ENCODE measurements at places on chromosomes 11 and 22. TPM values are rescaled to one million over a fixed set of nuclear protein-coding genes. Genes with fewer than 3 reads are reported as not detected.

- DNase-seq: no peak
- H3K4me3 ChIP-seq: no peak overlapping the region
- H3K27ac ChIP-seq: no peak overlapping the region
- H3K4me1 ChIP-seq: no peaks in the 10 kb centered on the region
- no peaks in the 10 kb centered on the region for H3K27me3 ChIP-seq
- no peaks in the 10 kb centered on the region for H3K36me3 ChIP-seq
These were observed 49.8 kb downstream of the SVIP start for GRCh38 chr11:22779850-22780249.

DNA sequence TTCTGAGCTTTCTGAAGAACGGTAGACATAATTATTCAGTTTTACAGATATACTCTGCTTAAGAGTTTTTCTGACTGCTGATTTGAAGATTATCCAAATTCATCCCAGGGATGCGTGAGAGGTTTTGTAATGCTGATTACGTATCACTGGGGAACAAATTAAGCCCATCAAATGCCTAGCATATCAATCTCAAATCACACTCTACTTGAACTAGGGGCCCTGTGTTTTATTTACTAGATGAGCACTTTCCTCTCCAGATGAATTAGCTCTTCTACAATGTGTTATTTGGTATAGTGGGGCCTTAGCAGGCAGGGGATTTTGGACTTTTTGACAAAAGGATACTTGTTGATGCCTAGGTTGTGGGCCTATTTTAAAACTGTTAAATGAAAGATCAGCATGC lies 177.9 kb downstream of the JRKL start:
- no peak overlapping the region for H3K27ac ChIP-seq
- DNase-seq: no peak
- no peak overlapping the region for H3K4me3 ChIP-seq
- no peaks in the 10 kb centered on the region for H3K36me3 ChIP-seq

- H3K36me3 ChIP-seq: no peaks in the 10 kb centered on the region
- H3K4me1 ChIP-seq: peaks cover 13% of the 10 kb centered on the region
- H3K27ac ChIP-seq: peak overlapping the region; percentile 100
- H3K27me3 ChIP-seq: no peaks in the 10 kb centered on the region
- peak; percentile 36 for DNase-seq
These were observed 57.4 kb downstream of the IGLL1 start for GRCh38 chr22:23522623-23523251.

- peaks cover 6% of the 10 kb centered on the region for H3K4me1 ChIP-seq
- H3K4me3 ChIP-seq: no peak overlapping the region
- H3K27me3 ChIP-seq: no peaks in the 10 kb centered on the region
- peaks cover 3% of the 10 kb centered on the region for H3K36me3 ChIP-seq
These were observed 49.4 kb downstream of the RSF1 start for GRCh38 chr11:77771135-77771534.

DNA sequence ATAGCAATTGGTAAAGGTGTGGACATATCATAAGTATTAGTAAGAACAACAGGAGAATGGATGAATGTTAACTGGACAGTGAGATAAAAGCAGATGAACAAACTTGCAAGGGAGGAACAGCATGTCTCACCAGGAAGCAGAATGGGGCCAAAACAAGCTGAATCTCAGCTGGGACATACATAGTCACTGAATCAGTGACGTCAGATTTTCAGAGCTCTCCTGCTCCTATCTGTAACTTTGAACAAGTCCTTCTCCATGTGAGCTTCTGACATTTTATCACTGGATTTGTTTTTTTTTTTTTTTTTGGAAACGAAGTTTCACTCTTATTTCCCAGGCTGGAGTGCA lies 118.7 kb downstream of the BBOX1 start:
- no peak overlapping the region for H3K4me3 ChIP-seq
- H3K4me1 ChIP-seq: 0 out of 2 replicates have a peak, but pooled peaks cover 3% of the 10 kb centered on the region
- DNase-seq: no peak

Gene FIBIN
- total RNA-seq: 0.36 TPM

DNA sequence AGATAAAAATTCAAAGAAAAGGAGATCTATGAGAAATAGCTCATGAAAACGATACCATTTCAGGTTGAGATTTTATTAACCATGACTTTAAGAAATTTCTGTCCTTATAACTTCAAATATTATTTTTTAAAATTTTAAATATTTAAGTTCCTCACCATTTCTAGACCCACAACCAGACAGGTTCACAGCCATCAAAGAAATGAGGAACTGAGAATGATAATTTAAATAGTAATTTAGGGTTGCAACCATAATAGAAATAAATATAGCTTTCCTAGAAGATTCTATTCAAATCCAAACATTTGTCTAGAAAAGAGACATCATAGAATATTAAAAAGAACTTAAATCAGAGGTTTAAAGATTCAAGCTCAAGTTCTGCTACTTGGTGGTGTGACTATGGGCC lies 5.9 kb upstream of the VWA5A start:
- no peak overlapping the region for H3K4me3 ChIP-seq
- H3K27me3 ChIP-seq: no peaks in the 10 kb centered on the region
- DNase-seq: no peak
- H3K36me3 ChIP-seq: no peaks in the 10 kb centered on the region
- no peaks in the 10 kb centered on the region for H3K4me1 ChIP-seq

Gene TCIRG1
- total RNA-seq: 2.7 TPM

- H3K4me3 ChIP-seq: no peak overlapping the region
- H3K27me3 ChIP-seq: no peaks in the 10 kb centered on the region
- peaks cover 13% of the 10 kb centered on the region for H3K36me3 ChIP-seq
- peaks cover 6% of the 10 kb centered on the region for H3K4me1 ChIP-seq
- peak; percentile 68 for DNase-seq
- no peak overlapping the region for H3K27ac ChIP-seq
These were observed 2.0 kb upstream of the UBXN1 start for GRCh38 chr11:62680825-62681240.

DNA sequence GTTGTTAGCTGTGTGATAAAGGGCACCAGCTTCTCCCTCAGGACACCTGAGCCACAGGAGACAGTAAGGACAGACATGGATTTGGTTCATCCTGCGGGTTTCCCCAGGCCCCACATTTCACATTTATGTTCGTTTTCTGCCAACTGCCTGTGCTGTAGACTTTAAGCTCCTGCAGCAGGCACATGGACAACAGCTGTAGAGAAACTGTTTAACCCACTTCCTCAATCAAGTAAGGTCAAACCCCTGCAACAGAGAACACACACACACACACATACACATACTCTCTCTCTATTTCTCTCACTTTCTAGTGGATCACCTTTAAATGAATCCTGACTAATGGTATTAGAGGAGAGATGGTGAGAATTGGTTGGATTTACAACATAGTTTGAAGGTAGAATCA lies 90.7 kb downstream of the C11orf87 start:
- no peaks in the 10 kb centered on the region for H3K36me3 ChIP-seq
- H3K27ac ChIP-seq: no peak overlapping the region
- no peaks in the 10 kb centered on the region for H3K4me1 ChIP-seq
- H3K27me3 ChIP-seq: no peaks in the 10 kb centered on the region

Gene ADSL
- 134 TPM for total RNA-seq

DNA sequence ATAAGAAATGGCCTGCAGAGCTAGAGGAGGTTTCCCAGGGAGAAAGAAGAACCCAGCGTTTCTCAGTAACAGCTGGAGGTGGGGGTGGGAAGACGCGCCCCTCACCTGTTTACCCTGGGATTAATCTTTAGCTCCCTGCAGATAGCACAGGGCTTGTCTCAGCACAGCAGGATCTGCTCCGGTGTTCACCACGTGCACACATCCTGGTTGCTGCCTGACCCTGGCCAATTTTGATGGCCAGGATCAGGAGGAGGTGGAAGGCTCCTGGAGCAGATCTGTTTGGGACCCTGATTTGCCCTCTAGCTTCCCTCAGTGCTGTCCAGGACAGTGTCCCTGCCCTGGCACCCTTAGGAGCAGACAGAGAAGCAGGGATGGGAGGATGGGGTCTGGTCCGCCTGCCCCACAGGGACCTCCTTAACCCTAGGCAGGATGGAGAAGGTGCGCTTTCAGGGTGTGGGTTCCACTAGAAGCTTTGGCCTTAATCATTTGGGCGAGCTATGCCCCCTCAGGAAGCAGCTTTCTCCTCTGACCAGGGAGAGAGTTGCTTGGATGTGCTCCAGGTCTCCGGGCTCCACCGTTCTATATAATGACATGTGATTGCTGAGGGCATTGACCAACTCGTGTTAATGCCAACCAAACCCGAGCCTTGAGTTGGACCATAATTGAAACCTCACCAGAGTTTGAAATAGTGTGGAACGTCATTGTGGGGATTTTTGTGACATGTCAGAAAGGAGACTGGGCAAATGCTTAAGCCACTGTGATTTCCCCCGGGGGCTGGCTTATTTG lies 19.3 kb downstream of the UPB1 start:
- no peaks in the 10 kb centered on the region for H3K27me3 ChIP-seq
- H3K27ac ChIP-seq: no peak overlapping the region
- H3K4me1 ChIP-seq: peaks cover 23% of the 10 kb centered on the region

DNA sequence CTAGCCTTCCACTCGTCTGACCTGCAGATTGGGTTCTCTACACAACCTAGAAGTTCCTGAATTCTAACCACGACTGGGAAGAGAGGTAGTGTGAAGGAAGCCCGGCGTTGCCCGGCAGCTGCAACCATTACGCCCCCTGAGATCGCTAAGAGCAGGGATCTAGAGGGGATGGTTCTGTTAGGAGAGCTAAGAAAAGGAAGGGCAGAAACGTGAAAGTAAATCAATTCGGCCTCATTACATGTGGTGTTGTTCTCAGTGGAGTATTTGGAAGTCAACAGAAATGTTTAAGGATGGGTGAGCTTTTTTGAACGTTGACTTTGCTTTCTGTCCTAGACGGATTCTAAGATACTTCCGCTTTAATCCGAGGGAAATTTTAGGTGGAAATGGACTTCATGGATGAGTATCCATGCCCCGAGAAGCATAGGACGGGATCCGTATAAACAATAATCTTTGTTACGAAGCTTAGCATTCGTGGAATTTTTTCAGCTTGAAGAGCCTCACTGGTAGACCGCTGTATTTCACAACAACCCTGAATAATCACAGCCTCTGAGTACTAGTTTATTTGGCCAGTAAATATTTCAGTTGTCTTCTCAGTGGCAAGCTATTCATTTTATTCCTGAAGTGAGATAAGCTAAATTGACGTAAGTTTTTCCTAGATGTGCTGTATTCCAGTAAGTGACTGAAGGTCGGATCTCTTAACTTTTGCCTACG lies 629 bp downstream of the ATP5MG start:
- H3K27ac ChIP-seq: peak overlapping the region; percentile 96
- peaks cover 16% of the 10 kb centered on the region for H3K36me3 ChIP-seq
- peak overlapping the region; percentile 69 for H3K4me3 ChIP-seq
- no peaks in the 10 kb centered on the region for H3K27me3 ChIP-seq

DNA sequence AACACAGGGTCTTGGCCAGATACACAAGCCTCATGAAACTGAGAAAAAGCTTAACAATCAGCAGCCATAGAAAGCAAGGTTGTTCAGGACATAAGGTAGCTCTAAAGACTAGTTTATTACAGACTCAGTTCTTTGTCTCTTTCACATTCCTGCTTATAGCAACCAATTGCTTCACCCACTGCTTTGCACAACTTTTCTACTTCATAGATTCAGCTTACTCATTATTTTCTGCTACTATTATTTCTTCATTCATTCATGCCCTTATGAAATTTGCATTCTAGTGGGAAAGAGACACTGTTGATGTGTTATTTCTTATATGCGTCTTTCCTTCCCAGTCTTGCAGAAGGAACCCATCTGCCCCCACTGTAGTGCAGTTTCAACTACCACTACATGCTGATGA lies 4.7 kb downstream of the CCDC34 start:
- no peaks in the 10 kb centered on the region for H3K27me3 ChIP-seq
- peaks cover 10% of the 10 kb centered on the region for H3K4me1 ChIP-seq
- DNase-seq: no peak

- no peaks in the 10 kb centered on the region for H3K4me1 ChIP-seq
- H3K27ac ChIP-seq: no peak overlapping the region
- no peaks in the 10 kb centered on the region for H3K27me3 ChIP-seq
These were observed 6.0 kb downstream of the WNT11 start for GRCh38 chr11:76200006-76200940.

Gene C22orf42
- not detected for total RNA-seq

DNA sequence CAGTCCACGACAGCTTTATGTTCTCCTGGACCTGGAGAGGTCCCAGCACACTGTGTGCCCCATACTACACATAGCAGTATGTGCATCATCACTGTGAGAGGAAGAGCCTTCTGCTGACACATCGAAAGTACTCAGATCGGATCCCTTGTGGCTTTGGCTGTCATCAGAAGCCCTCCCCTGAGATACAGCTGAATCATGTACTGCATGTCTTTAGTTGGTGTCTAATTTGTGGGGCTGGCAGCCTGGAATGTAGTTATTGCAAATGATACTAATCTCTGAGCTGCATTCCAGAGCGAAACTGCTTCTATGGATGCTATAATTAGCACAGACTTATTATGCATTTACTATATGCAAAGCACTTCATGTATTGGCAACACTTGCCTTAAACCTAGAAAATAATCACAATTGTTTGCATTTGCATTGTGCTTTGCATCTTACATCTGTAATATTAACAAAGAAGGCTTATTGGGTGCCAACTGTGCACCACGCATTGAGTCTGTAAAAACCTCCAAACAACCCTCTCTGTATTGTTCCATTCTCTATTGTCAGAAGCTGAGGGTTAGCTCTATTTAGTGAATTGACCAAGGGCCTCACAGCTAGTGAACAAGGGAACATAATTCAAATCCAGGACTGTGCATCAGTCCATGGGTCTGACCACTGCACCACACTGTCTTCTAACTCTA lies 89.2 kb upstream of the CRTAM start:
- DNase-seq: no peak
- no peaks in the 10 kb centered on the region for H3K36me3 ChIP-seq
- no peak overlapping the region for H3K4me3 ChIP-seq
- H3K27me3 ChIP-seq: no peaks in the 10 kb centered on the region
- no peaks in the 10 kb centered on the region for H3K4me1 ChIP-seq
- H3K27ac ChIP-seq: no peak overlapping the region

Gene OR2D2
- total RNA-seq: not detected

DNA sequence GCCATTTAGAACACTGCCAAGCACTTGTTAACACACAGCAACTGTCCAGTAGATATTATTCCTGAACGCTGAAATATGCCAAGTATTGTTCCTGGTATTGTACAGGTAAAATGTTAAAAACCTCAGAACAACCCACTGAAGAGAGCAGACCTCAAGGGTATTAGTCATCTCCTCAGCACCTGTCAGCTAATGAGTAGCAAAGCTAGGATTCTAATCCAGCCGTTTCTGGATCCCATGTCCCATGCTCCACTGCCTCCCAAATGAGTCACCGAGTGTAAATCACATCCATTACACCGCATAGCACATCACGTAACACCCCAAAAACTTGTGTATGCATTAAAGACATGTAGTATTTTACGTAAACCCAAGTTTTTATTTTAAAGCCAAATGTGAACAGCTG lies 705.4 kb upstream of the TENM4 start:
- no peak overlapping the region for H3K27ac ChIP-seq
- no peaks in the 10 kb centered on the region for H3K4me1 ChIP-seq
- DNase-seq: peak; percentile 12
- H3K27me3 ChIP-seq: no peaks in the 10 kb centered on the region
- H3K36me3 ChIP-seq: no peaks in the 10 kb centered on the region
- H3K4me3 ChIP-seq: no peak overlapping the region

Measured in SJCRH30 (cell line).